Tibial nerve (tissue), 4 donors: ENCODE measurements at places on chromosomes 12 and 14.

- no peaks in the 10 kb centered on the region for H3K4me1 ChIP-seq
- no peaks in the 10 kb centered on the region for H3K27me3 ChIP-seq
- no peak overlapping the region for H3K27ac ChIP-seq
- H3K36me3 ChIP-seq = no peaks in the 10 kb centered on the region
- H3K4me3 ChIP-seq = no peak overlapping the region
Measured at GRCh38 chr12:85642288-85642687, 193.9 kb downstream of the RASSF9 start.

DNA sequence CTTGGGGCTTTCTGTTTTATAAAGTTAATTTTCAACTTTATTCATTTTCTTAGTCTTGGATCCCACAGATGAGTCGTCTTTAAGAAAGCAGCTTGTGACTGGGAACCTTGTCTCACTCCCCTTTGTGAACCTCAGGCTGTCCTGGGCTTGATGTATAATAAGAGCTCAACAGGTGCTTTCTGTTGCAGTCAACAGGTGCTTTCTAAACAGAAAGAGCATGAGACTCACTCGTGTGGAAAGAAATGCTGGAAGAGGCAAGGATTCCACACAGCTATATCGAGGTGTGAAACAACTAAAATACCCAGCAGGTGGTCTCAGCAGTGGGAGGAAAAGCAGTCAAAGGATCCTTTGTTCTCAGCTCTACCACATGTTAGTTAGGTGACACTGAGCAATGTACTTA lies 398.9 kb downstream of the EGLN3 start:
- DNase-seq = no peak
- H3K27me3 ChIP-seq = no peaks in the 10 kb centered on the region
- H3K4me1 ChIP-seq = no peaks in the 10 kb centered on the region
- H3K4me3 ChIP-seq = no peak overlapping the region
- no peak overlapping the region for H3K27ac ChIP-seq
- no peaks in the 10 kb centered on the region for H3K36me3 ChIP-seq

- no peaks in the 10 kb centered on the region for H3K27me3 ChIP-seq
- H3K27ac ChIP-seq = peak overlapping the region; percentile 82
- H3K36me3 ChIP-seq = no peaks in the 10 kb centered on the region
- peak overlapping the region; percentile 41 for H3K4me3 ChIP-seq
- peaks cover 7% of the 10 kb centered on the region for H3K4me1 ChIP-seq
Measured at GRCh38 chr12:70365398-70365647, 767 bp upstream of the KCNMB4 start.

GRCh38 chr12:13181375-13182070 lies 15.0 kb upstream of the EMP1 start:
- H3K4me3 ChIP-seq = no peak overlapping the region
- H3K27me3 ChIP-seq = no peaks in the 10 kb centered on the region
- DNase-seq = no peak
- peaks cover 9% of the 10 kb centered on the region for H3K4me1 ChIP-seq
- no peaks in the 10 kb centered on the region for H3K36me3 ChIP-seq

- H3K27me3 ChIP-seq = no peaks in the 10 kb centered on the region
- H3K27ac ChIP-seq = peak overlapping the region; percentile 94
- H3K4me3 ChIP-seq = peak overlapping the region; percentile 98
- H3K4me1 ChIP-seq = no peaks in the 10 kb centered on the region
- no peaks in the 10 kb centered on the region for H3K36me3 ChIP-seq
Measured at GRCh38 chr14:104751539-104752422, 1.2 kb upstream of the SIVA1 start.

DNA sequence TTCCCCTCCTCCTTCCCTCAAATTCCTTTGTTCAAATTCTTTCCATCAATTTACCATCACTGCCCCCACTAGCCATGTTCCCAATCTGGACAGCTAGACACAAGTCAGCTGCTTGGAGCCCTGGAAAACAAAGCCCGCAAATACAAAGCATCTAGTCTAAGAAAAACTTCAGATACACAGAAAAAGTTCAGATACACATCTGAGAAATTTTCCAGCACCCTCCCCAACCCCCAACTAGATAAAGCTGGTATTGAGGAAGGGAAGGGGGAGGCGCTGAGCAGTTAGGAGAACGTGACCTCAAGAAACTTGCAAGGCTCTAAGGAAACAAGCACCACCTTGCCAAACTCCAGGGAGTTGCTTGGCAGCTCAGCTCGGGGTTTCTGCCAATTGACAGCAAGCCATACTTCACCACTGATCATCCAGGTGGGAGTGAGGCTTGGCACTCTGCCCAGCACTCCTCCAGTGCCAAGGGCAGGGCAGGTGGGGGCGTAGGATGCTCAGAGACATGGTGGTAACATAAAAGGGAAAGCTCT lies 5.1 kb upstream of the CNIH1 start:
- no peaks in the 10 kb centered on the region for H3K27me3 ChIP-seq
- DNase-seq = no peak

DNA sequence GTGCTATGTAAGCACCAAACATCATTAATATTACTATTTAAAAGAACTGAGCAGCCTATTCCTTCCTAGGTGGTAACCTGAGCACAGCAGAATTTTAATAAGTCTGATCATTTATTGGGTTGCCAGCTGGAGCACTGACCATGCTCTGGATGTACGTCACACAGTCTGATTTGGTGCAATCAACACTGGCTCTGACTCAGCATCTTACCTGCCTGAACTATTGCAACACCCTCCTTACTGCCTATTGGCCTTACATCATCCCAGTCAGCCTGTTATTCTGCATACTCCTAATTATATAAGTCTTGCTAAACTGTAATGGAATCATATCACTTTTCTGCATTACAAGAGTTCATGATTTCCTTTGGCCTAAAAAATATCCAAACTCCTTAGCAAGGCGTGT lies 149.7 kb downstream of the PTPRO start:
- H3K27me3 ChIP-seq = no peaks in the 10 kb centered on the region
- no peak overlapping the region for H3K4me3 ChIP-seq
- DNase-seq = no peak
- no peaks in the 10 kb centered on the region for H3K36me3 ChIP-seq

- no peak overlapping the region for H3K27ac ChIP-seq
- no peak for DNase-seq
- H3K36me3 ChIP-seq = no peaks in the 10 kb centered on the region
- no peaks in the 10 kb centered on the region for H3K27me3 ChIP-seq
Measured at GRCh38 chr12:91367234-91367849, 184.7 kb upstream of the DCN start.

- no peak overlapping the region for H3K4me3 ChIP-seq
- no peaks in the 10 kb centered on the region for H3K36me3 ChIP-seq
- no peaks in the 10 kb centered on the region for H3K27me3 ChIP-seq
- no peak overlapping the region for H3K27ac ChIP-seq
- no peaks in the 10 kb centered on the region for H3K4me1 ChIP-seq
Measured at GRCh38 chr12:100789146-100789545, 5.4 kb upstream of the ANO4 start.

DNA sequence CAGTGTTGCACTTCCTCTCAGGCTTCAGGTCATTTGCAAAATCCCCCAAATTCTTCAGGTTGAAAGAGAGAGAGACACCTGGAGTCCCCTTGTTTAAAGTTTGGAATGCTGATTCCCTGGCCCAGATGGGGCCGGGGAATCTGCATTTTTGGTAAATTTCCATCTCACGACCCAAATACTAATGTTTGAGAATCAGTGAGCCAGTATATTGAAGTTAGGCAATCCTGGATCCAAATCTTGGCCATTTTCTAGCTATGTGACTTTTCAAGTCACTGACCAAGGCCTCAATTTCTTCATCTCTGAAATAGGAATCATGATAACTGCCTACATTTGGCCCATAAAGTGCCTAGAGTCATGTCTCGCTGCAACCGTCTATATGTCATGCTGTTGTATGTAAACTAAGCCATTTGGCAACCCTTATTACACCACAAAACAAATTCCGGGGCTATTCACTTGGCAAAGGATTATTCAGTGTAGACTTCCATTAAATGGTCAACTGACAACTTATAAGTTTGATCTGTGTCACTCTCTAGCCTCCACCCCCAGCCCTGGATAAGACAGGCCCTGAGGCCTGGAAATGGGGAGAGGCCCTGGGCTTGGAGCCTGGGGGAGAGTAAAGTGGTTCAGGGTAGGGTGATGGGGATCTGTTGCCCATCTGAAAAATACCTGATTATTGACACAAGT lies 3.7 kb upstream of the ZFP36L1 start:
- no peak for DNase-seq
- H3K4me1 ChIP-seq = no peaks in the 10 kb centered on the region
- H3K36me3 ChIP-seq = no peaks in the 10 kb centered on the region
- no peaks in the 10 kb centered on the region for H3K27me3 ChIP-seq

- H3K27me3 ChIP-seq = no peaks in the 10 kb centered on the region
- no peak overlapping the region for H3K27ac ChIP-seq
Measured at GRCh38 chr12:85043829-85044228, 7.7 kb downstream of the LRRIQ1 start.

- no peak for DNase-seq
- no peaks in the 10 kb centered on the region for H3K27me3 ChIP-seq
- no peaks in the 10 kb centered on the region for H3K36me3 ChIP-seq
- no peaks in the 10 kb centered on the region for H3K4me1 ChIP-seq
Measured at GRCh38 chr14:99576761-99577705, 27.0 kb downstream of the CCDC85C start.

DNA sequence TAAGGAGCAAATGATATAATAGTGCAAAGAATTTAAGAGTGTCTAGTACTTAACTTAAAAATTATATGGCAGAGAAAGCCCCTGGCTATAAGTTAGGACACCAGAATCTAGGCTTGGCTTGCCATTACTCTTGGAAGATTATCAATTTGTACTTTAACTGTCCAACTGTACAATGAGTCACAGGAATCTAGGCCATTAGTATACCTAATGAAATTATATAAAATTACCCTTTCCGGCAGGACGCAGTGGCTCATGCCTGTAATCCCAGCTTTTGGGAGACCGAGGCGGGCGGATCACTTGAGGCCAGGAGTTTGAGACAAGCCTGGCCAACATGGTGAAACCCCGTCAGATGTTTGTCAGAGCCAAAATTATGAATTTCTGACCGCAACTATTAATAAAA lies 691 bp upstream of the OR6S1 start:
- no peak for DNase-seq
- no peaks in the 10 kb centered on the region for H3K36me3 ChIP-seq
- no peaks in the 10 kb centered on the region for H3K4me1 ChIP-seq
- no peak overlapping the region for H3K4me3 ChIP-seq
- H3K27me3 ChIP-seq = peaks cover 31% of the 10 kb centered on the region

- no peak for DNase-seq
- H3K4me1 ChIP-seq = no peaks in the 10 kb centered on the region
- H3K27ac ChIP-seq = no peak overlapping the region
- H3K36me3 ChIP-seq = no peaks in the 10 kb centered on the region
Measured at GRCh38 chr12:55289999-55290398, 6.4 kb downstream of the OR6C6 start.

DNA sequence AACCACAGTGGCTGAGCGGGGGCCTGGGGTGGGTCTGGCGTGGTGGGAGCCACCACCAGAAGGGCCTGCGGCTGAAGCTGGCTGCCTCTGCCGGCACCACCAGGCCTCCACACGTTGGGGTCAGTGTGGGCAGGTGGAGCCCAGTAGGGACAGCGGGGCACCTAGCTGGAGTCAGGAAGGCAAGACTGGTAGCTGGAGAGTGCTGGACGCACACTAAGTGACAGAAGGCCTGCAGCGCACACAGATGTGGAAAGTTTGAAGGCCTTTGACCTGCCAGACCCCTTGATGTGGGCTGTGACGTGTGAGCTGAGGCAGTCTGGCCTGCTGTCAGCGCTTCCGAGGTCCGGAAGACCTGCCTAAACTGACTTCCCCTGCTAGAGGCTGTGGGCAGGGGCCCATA lies 26.3 kb downstream of the RIN3 start:
- H3K27ac ChIP-seq = peak overlapping the region; percentile 80
- no peak for DNase-seq
- H3K36me3 ChIP-seq = no peaks in the 10 kb centered on the region
- H3K27me3 ChIP-seq = no peaks in the 10 kb centered on the region

GRCh38 chr14:106129274-106129673 lies 602.9 kb downstream of the TMEM121 start:
- no peak overlapping the region for H3K27ac ChIP-seq
- no peaks in the 10 kb centered on the region for H3K4me1 ChIP-seq
- no peak for DNase-seq
- H3K4me3 ChIP-seq = no peak overlapping the region

DNA sequence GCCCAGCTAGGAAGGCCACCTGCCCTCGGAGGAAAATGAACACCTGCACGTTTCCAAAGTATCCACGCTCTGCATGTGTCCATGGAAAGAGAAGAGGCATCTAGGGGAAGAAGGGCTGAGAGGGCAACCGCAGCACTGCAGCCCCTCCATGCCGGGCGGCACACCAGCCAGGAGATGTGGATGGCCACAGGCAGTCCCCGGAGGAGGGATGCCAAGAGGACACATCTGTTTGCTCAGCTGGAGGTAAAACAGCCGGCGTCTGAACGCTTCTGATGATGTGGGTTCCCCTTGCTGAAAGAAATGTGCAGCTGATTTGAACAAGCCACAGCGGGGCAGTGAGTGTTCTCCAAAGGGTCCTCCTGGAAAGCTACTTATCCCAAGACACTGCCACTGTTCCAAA lies 34.0 kb downstream of the CHGA start:
- no peak overlapping the region for H3K4me3 ChIP-seq
- no peak for DNase-seq
- no peaks in the 10 kb centered on the region for H3K36me3 ChIP-seq
- peaks cover 7% of the 10 kb centered on the region for H3K4me1 ChIP-seq
- no peak overlapping the region for H3K27ac ChIP-seq

- H3K4me1 ChIP-seq = no peaks in the 10 kb centered on the region
- DNase-seq = no peak
- H3K27me3 ChIP-seq = no peaks in the 10 kb centered on the region
- no peak overlapping the region for H3K27ac ChIP-seq
Measured at GRCh38 chr12:30862486-30862885, 64.1 kb upstream of the TSPAN11 start.

GRCh38 chr14:68981539-68981976 lies 2.5 kb upstream of the ACTN1 start:
- H3K27ac ChIP-seq = peak overlapping the region; percentile 3
- H3K36me3 ChIP-seq = no peaks in the 10 kb centered on the region
- H3K27me3 ChIP-seq = no peaks in the 10 kb centered on the region
- peaks cover 37% of the 10 kb centered on the region for H3K4me1 ChIP-seq
- DNase-seq = no peak

DNA sequence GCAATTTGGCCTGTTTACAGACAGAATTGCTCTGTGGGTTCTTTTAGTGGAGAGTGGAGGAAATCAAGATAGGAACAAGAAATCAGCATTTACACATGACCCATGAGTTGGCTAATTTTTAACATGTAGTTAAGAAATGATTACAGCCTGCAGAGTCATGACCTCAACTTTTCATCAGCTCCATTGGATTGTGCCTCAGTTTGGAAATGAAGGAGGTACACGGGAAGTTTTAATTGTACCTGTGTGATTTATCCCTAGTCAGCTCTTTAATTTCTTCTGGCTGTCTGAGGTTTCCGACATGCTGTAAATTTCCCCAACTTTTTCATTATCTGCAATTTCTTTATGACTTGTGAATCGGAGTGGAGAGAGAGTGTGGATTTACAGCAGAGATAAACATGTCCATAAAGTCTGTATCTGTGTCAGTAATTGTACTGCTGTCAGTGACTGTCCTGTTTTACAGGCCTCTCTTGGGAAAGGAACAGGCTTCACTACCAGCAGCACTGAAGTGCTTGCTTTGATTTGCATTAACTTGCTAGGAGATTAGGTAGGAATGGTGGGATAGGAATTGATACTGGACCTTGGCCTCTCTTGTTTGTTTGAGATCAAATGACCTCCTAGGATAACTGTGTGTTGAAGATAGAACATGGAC lies 49.2 kb downstream of the LIN52 start:
- DNase-seq = no peak
- H3K4me3 ChIP-seq = no peak overlapping the region
- no peaks in the 10 kb centered on the region for H3K27me3 ChIP-seq
- no peaks in the 10 kb centered on the region for H3K36me3 ChIP-seq
- no peaks in the 10 kb centered on the region for H3K4me1 ChIP-seq
